AG20443 (cell line): ENCODE measurements at places on chromosomes 1 and 21.

GRCh38 chr21:34938089-34938764 lies 110.9 kb downstream of the RUNX1 start:
- no peak for DNase-seq

DNA sequence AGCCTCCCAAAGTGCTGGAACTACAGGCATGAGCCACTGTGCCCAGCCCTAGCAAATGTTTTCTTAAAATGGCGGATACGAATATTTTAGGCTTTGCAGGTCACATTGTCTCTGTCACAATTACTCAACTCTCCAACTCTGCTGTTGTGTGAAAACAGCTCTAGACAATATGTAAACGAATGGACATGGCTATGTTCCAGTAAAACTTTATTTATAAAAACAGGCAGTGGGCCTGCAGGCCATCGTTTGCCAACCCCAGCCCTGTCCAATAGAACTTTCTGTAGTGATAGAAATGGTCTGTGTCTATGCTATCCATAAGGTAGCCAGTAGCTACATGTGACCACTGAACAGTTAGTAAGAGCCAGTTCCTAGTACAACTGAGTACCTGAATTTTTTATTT lies 4.3 kb upstream of the FBXO6 start:
- no peak for DNase-seq

- no peak for DNase-seq
Observed at GRCh38 chr1:194295685-194296084, 1109.3 kb upstream of the B3GALT2 start.

GRCh38 chr1:106548726-106549125 lies 507.7 kb upstream of the PRMT6 start:
- no peak for DNase-seq
